ENCODE measurements at places on chromosomes 2 and 18. TPM values are rescaled to one million over a fixed set of nuclear protein-coding genes. Genes with fewer than 3 reads are reported as not detected.

The SCN3A gene
- total RNA-seq = 9.5 TPM

The SPATS2L gene
- total RNA-seq = 3.1 TPM

The CD207 gene
- total RNA-seq = not detected

The NOSTRIN gene
- not detected for total RNA-seq

The REG1B gene
- not detected for total RNA-seq

The LBX2 gene
- not detected for total RNA-seq

The MBOAT2 gene
- total RNA-seq = 0.93 TPM

The ST3GAL5 gene
- total RNA-seq = 8.5 TPM

The BMPR2 gene
- 14.7 TPM for total RNA-seq

The MGAT5 gene
- 68.0 TPM for total RNA-seq

The VIL1 gene
- total RNA-seq = not detected

The IL1F10 gene
- total RNA-seq = not detected

The GREB1L gene
- total RNA-seq = not detected

The ESPNL gene
- total RNA-seq = 3.4 TPM

The COL3A1 gene
- total RNA-seq = not detected

The IL36A gene
- not detected for total RNA-seq

The REV1 gene
- total RNA-seq = 65.5 TPM

The APCDD1 gene
- total RNA-seq = not detected

The SETBP1 gene
- total RNA-seq = 8.1 TPM

The ZNF521 gene
- 4.0 TPM for total RNA-seq

The RGPD3 gene
- not detected for total RNA-seq

The CABYR gene
- not detected for total RNA-seq

The KDSR gene
- total RNA-seq = 14.6 TPM

The DSG1 gene
- total RNA-seq = not detected

The ZNF804A gene
- 14.3 TPM for total RNA-seq

The CD8A gene
- total RNA-seq = not detected

The TEX44 gene
- total RNA-seq = not detected

The PCBP1 gene
- 423 TPM for total RNA-seq

The TMEM198 gene
- 6.6 TPM for total RNA-seq

The DNAJC5G gene
- total RNA-seq = 18.1 TPM

The LIMS4 gene
- total RNA-seq = 0.57 TPM
